ENCODE measurements at places on chromosomes 7 and 10. TPM values are rescaled to one million over a fixed set of nuclear protein-coding genes. Genes with fewer than 3 reads are reported as not detected.

Gene COPG2
- total RNA-seq: 3.8 TPM

Gene MAGI2
- 0.84 TPM for total RNA-seq

Gene GHRHR
- total RNA-seq: not detected

Gene TMEM196
- total RNA-seq: not detected

Gene MMD2
- not detected for total RNA-seq
